Naive B cell (primary cell): ENCODE measurements at places on chromosomes 12 and 14.

DNA sequence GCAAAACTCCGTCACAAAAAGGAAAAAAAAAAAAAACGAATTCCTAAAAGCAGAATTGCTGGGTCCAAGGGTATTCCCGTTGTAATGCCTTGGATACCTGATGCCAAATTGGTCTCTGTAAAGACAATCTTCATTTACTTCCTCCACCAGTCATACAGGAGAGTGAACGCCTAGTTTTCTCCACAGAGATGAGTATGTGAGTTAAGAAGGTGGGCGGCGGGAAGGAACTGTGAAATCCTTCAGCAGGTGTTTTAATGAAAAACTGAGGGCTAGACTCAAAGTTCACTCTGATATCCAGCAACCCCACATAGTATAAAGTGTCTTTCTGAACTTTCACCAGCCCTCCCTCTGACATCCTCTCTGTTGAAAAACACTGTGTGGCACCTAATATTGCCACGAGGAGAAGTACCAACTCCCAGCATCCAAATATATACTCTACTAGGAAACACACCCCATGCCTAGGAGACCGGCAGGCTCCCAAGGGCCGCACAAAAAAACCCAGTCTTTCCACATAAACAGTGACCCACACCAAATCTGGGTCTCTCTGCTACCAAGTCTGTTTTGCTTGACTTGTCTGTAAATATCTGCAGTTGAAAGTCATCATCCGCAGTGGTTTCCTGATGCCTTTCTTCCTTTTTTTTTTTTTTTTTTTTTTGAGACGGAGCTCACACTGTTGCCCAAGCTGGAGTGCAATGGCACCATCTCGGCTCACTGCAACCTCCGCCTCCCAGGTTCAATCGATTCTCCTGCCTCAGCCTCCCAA lies 30.3 kb upstream of the FOXN3 start:
- no peak for DNase-seq

- no peak for DNase-seq
These were observed 241.6 kb downstream of the TMEM132D start for GRCh38 chr12:129662234-129662633.

- no peak for DNase-seq
These were observed 104.5 kb downstream of the MYRFL start for GRCh38 chr12:69929531-69929930.

- no peak for DNase-seq
These were observed 211.8 kb downstream of the BMP4 start for GRCh38 chr14:53744857-53745256.

- DNase-seq: no peak
These were observed 1.9 kb downstream of the ACTN1 start for GRCh38 chr14:68977180-68977717.

DNA sequence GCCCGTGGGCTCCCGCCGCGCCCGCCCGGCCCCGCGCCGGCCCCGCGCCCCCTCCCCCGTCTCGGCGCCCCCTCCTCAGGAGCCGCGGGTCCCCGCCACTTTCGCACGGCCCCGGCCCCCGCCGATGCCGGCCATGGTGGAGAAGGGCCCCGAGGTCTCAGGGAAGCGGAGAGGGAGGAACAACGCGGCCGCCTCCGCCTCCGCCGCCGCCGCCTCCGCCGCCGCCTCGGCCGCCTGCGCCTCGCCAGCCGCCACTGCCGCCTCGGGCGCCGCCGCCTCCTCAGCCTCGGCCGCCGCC lies 263 bp downstream of the RCOR1 start:
- DNase-seq: no peak

DNA sequence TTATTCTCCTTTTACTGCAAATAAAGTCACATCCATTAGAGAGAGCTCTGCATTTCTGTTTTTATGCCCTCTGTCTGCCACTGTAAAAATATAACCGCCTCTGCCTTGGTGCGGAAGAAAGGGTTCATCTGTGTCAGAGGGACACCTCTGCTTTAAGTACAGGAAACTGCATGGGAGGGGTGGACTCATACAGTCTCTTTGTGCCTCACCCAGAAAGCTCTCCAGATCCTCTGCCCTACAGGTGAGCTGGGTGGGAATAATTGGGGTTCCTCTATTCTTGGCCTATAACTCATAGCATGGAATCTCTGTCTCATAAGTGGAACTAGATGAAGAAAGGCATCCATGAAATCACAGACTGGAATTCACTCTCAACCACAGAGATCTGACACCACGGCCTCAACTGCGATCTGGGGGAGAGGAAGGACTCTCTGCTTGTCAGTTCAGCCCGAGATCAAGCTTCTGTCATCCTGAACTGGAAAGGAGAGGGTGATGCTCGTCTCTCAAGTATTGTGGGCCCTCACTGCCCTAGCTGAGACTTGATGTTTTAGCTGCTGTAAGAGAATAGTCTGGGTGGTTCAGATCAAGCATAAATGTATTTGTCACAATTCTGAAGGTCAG lies 702.3 kb downstream of the TMEM121 start:
- DNase-seq: no peak

GRCh38 chr14:39267608-39268005 lies 33.9 kb downstream of the MIA2 start:
- peak; percentile 46 for DNase-seq

DNA sequence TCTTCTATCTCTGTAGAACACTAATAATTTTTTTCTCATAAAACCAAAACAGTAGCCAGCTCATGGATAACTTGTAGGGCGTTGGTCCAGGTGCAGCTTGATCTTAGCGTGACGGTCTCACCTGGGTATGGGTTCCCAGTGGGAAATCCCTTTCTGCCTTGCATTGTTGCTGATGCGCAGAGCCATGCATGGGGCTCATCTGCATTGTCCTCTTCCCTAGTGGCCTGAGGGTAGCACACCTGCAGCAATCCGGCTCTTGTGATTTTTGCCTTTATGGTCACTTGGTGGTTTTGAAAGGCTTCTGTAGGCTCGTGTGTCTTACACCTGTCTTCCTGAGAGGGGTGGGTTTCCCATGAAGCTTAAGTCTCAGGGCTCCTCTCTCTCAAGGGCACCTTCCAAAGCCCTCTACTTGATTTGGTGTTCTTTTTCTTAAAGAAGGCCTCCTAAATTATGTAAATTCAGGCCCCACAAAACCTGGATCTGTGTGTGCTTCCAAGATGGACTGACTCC lies 130.6 kb downstream of the PRKCH start:
- no peak for DNase-seq
